ENCODE measurements at places on chromosomes 12 and 14.

DNA sequence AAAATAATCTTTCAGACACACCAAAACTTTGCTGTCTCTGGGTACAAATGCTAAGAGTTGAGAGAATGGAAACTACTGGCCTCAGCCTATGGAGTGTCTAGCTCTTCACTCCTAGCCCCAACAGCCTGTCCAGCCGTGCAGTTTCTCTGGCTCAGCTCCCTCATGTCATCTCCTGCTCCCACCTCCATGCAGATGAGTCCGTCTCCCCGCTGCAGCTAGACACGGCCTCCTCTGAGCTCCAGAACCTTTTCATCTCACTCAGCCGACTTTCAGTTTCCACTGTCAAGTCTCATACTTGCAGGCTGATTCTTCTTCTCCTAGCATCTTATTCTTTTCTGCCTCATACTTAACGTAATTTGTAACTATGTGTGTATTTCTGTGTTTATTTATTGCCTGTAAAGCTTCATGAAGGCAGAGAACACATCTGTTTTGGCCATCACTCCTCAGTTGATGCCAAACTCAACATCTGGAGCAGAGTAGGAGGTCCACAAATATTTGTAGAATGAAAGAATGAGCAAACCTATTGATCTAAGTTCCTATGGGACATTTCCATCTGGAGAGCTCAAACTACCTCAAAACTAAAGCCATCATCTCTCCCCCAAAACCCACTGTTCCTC, 139.8 kb upstream of the PWP1 start:
- DNase-seq, result no peak

- no peak for DNase-seq
These were observed 4.6 kb downstream of the JDP2 start for GRCh38 chr14:75432411-75432810.

- DNase-seq, result no peak
These were observed 19.2 kb downstream of the VPS37B start for GRCh38 chr12:122876731-122877130.

DNA sequence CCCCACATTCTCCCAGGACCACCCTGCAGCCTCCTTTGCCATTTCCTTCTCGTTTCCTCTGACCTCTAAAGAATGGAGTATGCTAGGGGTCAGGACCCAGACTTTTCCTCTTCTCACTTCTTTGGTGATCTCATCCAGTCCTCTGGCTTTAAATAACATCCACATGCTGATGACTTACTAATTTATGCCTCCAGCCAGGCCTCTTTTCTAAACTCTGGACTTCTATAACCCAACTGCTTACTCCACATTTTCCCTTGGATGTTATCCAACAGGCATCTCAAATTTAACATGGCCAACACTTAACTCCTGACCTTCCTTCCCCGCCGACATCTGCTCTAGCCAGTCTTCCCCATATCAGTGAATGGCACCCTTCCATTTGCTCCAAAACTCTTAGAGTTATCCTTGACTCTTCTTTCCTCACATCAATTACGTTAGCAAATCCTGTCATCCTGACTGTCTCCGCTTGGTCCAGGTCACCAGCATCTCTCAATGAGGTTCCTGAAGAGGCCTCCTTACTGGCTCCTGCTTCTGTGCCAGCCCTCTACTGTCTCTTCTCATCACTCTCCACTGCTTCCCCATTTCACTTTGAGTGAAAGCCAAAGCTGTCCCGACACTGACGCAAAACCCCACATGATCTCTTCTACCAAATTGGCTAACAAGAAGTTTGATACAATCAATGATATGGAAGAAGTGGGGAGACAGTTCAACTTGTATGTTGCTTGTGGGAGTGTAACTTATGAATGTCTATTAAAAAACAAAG, 42.7 kb downstream of the TMBIM6 start:
- no peak for DNase-seq

- no peak for DNase-seq
These were observed 165.0 kb upstream of the HIF1A start for GRCh38 chr14:61530296-61530695.

GRCh38 chr14:47302121-47302520, 373.3 kb downstream of the MDGA2 start:
- DNase-seq, result no peak

GRCh38 chr12:522692-523378, 63.1 kb downstream of the B4GALNT3 start:
- no peak for DNase-seq

DNA sequence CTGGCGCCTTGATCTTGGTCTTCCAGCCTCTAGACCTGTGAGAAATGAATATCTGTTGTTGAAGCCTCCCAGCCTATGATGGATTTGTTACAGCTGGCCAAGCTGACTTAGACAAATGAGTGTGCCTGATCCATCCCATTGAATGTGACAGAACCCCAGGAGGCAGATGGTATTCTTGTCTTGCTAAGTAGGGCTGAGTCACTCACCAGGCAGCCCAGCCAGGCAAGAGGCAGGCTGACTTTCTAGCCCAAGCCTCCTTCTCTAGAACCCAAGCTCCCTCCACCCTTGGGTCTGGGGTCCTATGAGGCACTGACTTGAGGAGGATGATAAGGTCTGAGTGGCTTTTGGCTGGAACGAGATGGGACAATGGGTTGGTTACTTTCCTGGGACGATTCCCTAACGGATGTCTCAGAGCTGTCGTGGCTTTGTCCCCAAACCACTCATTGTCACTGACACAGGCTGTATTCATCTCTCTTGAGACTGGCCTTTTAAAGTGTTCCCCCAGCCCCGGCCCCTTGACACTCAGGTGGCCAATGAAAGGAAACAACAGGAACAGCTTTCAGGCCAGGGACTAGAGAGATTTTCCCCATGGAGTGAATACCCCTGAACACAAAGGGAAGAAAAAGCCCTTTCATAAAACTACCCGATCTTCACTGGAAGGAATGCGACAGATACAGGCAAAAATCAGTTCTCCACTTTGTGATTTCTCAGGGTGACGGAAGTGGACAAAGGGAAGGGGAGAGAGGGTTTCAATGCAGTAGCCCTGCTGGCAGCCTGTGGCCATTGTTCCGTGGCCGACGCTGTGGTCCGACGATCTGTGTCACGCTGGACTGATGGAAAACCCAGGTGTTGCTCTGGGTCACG, 264.2 kb downstream of the AACS start:
- no peak for DNase-seq

- no peak for DNase-seq
These were observed 36.3 kb upstream of the PLXNC1 start for GRCh38 chr12:94112121-94112520.

GRCh38 chr14:102573591-102574046, 18.8 kb upstream of the RCOR1 start:
- no peak for DNase-seq

DNA sequence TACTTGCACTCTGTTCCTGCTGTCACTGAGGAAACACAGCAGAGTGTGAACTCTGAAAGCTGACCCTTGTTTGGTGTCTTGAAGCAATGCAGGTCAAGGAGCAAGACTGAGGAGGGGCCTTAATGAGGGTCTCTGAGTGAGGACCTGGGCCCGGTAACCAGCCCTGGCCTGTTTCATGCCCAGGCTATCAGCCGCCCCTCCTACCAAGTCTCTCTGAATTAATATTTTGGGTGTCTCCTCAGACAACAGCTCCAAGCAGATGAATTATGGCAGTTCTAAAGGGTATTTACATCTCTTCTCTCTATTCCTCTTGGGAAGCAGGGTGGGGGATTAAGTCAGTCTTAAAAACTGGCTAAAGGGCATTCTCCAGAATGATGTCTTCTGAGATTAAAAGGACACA, 394.5 kb downstream of the ZFP36L1 start:
- no peak for DNase-seq

GRCh38 chr14:89920056-89920455, 34.5 kb downstream of the EFCAB11 start:
- DNase-seq, result no peak

- no peak for DNase-seq
These were observed 152.5 kb upstream of the BTG1 start for GRCh38 chr12:92297932-92298696.

DNA sequence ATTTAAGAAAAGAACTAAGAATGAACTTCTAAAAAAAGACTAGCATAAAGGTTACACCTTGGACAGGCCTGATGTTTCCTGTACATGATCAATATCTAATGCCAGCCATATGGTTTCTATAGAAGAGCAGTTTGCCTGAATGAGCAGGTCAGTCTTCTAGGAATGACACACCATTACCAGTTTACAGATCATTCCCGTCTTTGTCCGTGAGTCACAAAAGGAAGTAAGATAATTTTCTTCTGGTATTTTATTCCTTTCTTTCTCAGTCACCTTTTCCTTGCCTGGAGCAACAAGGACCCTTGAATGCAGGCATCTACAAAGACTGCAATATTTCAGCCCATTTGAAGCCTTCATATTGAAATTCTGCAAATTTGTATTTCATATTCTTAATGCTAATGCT, 44.6 kb upstream of the CNTN1 start:
- no peak for DNase-seq

DNA sequence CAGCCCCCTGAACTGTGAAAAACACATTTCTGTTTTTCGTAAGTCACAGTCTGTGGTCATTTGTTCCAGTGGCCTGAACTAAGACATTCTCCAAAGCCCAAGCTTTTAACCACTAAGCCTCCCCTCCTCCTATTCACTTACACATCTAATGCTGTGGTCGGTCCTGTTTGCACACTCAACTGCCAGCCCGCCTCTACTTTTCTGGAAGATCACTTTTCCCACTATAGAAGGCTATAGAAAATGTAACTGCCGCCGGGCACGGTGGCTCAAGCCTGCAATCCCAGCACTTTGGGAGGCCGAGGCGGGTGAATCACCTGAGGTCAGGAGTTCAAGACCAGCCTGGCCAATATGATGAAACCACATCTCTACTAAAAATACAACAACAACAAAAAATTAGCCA, 524.7 kb upstream of the TMEM132C start:
- no peak for DNase-seq

- DNase-seq, result peak; percentile 31
These were observed 42.6 kb downstream of the SH2B3 start for GRCh38 chr12:111448266-111448830.

- DNase-seq, result no peak
These were observed 129.3 kb upstream of the FLRT2 start for GRCh38 chr14:85400678-85401077.

DNA sequence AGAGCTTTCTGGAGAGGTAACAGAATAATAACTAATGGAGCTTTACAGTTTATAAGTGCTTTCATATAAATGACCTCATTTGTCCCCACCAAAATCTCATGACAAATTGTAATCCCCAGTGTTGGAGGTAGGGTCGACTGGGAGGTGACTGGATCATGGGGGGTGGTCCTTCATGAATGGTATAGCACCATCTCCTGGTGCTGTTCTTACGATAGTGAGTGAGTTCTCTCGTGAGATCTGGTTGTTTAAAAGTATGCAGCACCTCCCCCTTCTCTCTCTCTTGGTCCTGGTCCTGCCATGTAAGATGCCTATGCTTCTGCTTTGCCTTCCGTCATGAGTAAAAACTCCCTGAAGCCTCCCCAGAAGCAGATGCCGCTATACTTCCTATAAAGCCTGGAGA, 423.3 kb upstream of the GARIN6 start:
- DNase-seq, result no peak

DNA sequence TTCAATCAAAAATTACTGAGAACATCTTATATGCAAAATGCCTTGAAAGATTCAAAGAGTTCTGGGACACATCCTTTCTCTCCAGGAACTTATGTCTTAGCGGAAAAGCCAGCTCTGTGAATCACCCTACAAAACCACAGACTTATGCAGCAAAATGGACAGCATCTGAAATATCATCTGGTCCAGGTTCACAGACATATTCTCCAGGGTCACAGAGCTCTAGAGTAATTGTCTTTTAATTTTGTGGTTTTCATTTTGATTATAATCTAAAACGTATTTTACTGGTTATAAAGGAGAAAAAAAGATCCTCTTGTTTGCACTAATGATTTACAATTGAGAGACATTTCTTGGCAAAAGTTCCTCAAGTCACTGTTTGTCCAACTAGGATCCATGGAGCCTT, 246.2 kb downstream of the MSRB3 start:
- DNase-seq, result no peak

DNA sequence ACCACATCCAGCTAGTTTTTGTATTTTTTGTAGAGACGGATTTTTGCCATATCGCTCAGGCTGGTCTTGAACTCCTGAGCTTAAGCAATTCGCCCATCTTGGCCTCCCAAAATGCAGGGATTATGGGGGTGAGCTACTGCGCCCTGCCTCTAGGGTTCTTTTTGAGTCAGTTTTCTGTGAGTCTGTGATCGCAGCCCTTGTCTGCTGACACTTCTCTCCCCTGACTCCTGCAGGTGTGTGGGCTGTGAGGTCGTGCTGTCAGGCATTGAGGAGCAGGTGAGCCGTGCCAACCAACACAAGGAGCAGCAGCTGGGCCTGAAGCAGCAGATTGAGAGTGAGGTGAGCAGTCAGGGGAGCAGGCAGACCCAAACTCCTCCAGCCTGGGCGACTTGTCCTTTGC, 6.3 kb downstream of the COPS7A start:
- DNase-seq, result no peak

DNA sequence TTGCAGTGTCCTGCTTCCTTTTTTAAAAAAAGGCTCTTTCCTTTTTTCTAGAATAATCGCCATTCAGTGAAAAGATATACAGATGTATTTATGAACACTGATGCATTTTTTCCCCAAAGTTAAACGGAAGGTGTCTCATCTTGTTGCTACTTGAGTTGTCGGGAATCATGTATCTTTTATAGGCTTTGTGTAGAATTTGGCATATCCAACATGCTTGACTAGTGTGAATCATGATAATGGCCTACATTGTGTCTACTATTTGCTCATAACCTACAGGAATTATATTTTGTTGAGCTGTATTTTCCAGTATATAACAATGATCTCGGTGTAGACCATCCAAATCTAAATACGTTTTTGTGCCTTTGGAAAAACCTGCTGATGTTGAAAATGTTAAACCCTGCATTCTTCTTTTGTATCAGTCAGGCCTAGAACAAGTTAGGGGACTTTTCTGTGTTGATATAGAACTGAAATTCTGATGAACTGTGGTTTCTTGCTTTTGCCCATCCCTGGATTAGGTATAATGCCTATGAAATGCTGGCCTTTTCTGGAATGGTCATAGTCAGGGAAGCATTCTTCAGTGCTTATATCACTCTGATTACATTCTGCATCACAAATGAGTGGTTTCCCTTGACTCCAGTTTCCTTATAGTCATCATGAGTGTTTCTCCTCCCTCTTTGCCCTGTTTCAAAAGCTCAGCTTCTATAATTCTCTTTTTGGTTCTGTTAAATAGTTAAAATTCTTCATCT, 10.8 kb downstream of the BMAL2 start:
- DNase-seq, result no peak

DNA sequence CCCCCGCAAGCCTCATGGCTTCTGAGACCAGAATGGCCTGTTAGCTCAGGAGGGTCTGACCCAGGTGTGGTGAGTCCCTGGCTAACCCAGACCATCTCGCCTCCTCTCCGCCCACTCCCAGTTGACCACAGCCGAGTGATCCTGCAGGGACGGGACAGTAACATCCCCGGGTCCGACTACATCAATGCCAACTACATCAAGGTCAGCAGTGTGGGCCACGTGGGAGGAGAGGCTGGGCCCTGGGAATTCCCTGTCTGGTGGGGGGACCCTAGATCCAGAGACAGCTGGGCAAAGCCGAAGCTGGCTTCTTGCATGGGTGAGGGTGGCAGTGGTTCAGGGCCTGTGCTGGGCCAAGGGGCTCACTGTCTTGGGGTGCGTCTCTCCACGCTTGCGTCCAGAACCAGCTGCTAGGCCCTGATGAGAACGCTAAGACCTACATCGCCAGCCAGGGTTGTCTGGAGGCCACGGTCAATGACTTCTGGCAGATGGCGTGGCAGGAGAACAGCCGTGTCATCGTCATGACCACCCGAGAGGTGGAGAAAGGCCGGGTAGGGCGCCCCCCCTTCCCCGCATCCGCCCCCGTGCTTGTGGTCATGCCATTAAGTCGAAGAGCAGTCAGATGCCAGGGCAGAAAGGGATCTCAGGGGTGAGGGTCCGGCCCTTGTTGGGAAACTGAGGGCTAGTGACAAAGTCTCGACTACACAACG, 5.0 kb downstream of the PTPN6 start:
- no peak for DNase-seq

GRCh38 chr12:57600395-57600794, 4.2 kb upstream of the DTX3 start:
- DNase-seq, result no peak
